Activated T-helper 1 cell treated with anti-CD3 and anti-CD28 coated beads, Interleukin-12 subunit alpha, Interleukin-12 subunit beta, Interleukin-2, Interleukin-4 antibody, amounts not matched to agents 30 ng/mL and 10 ng/mL and 1 ng/mL, durations not matched to agents 14 hours and 24 hours and 36 hours (primary cell): ENCODE measurements at places on chromosomes 4 and X.

GRCh38 chrX:38332505-38332904 is 5.2 kb upstream of the RPGR start:
- DNase-seq: no peak

GRCh38 chr4:69984030-69984443 is 11.7 kb upstream of the STATH start:
- DNase-seq: no peak

GRCh38 chrX:148047200-148047599 is 66.1 kb downstream of the FMR1NB start:
- no peak for DNase-seq

DNA sequence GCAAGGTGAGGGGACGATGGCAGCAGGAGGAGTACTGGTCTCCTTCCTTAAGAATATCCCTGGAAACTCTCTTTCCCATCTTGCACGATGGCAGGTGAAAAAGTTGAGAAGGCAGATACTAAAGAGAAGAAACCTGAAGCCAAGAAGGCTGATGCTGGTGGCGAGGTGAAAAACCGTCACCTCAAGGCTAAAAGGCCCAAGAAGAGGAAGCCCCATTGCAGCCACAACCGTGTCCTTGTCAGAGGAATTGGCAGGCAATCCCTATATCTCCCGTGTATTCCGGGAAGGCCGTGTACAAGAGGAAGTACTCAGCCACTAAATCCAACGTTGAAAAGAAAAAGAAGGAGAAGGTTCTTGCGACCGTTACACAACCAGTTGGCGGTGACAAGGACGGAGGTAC is 40.0 kb downstream of the CRLF2 start:
- DNase-seq: no peak

DNA sequence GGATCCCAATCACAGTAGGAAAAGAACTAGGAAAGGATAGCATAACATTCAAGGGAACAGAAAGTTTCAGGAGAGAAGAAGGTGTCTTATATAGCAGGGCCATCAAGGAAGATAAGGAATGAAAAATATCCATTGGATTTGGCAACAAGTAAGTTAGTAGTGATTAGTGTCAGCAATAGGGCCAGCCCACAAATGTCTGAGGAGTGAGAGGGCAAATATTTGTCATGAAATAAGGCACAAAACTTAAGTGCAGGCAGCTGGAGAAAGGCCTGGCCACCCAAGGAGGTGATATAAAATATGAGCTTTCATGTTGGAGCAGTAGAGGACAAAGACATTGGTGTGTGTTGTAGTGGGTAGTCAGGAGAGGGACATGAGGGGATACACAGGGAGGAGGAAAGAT is 132.1 kb downstream of the COL4A6 start:
- no peak for DNase-seq

DNA sequence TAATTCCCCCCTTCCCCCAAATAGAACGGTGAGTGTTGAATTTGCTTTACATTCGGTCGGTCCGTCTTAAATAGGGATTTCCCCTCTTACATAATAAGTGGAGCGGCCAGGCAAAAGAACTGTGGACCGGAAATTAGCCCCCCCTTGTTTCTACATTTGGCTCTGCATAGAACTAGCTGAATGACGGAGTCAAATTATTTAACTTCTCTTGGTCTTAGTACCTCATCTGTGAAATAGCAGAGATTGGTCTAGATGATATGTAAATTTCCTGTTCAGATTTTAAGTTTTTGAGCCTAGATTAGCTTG is 1.3 kb downstream of the SPATA18 start:
- DNase-seq: no peak

- DNase-seq: no peak
Measured at GRCh38 chr4:68907788-68908700, 43.6 kb downstream of the UGT2A3 start.

GRCh38 chrX:126551725-126552312 is 795 bp downstream of the DCAF12L1 start:
- no peak for DNase-seq

GRCh38 chr4:168695288-168695687 is 198.4 kb downstream of the PALLD start:
- no peak for DNase-seq

GRCh38 chrX:96683997-96684338 is 674 bp upstream of the DIAPH2 start:
- no peak for DNase-seq

DNA sequence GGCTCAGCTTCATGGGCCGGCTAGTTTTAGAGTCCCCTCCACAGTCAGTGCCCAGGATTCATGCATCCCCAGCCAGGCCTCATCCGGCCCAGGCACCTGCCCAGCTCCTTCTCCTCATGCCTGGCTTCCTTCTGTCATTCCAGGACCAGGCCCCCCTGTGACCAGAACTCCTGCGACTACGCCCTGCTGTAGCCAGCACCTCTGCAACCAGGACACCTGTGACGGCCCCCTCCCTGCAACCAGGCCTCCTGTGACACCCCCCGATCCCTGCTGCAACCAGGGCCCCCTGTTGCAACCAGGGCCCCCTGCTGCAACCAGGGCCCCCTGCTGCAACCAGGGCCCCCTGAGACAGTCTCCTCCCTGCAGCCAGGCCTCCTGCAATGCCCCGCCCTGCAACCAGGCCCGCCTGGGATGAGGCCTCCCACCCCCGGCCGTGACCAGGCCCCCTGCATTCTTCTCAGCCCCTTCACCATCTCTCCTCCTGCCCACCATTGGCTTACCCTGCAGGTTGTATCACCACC is 46.8 kb downstream of the HTRA3 start:
- no peak for DNase-seq

- DNase-seq: no peak
Measured at GRCh38 chr4:39166177-39166576, 16.2 kb upstream of the WDR19 start.

- no peak for DNase-seq
Measured at GRCh38 chr4:112061207-112061817, 83.9 kb upstream of the FAM241A start.

GRCh38 chr4:37928426-37929416 is 31.5 kb upstream of the PTTG2 start:
- no peak for DNase-seq

DNA sequence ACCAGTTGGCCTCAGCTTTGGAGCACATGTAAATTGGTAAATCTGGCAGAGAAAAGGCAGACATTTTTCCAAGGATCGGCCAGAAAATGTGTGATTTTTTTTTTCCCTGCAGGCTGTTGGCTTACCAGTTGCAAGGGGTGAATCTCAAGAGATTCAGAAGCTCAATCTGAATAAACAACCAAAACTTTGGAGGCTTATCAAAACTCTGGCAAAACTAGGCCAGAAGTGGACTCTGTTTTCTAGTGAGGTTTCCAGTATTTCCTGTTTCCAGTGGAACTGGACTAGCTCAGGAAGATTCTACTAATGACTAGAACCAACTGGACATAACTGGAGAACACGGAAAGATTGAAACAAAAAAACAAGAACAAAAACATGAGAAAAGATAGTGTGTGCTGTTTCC is 191.3 kb downstream of the SMIM20 start:
- no peak for DNase-seq
